HT1080 (cell line): ENCODE measurements at places on chromosomes 4 and X. TPM values are rescaled to one million over a fixed set of nuclear protein-coding genes. Genes with fewer than 3 reads are reported as not detected.

GRCh38 chr4:123838474-123838873 lies 441.9 kb downstream of the SPRY1 start:
- no peak for DNase-seq

- DNase-seq, result no peak
Observed at GRCh38 chrX:73977542-73978169, 326.3 kb upstream of the ZCCHC13 start.

- DNase-seq, result peak; percentile 24
Observed at GRCh38 chrX:130539721-130540321, 138.0 kb downstream of the RBMX2 start.

- DNase-seq, result no peak
Observed at GRCh38 chrX:40093586-40093985, 4.2 kb downstream of the BCOR start.

GRCh38 chr4:156559346-156559745 lies 412.3 kb downstream of the PDGFC start:
- no peak for DNase-seq

DNA sequence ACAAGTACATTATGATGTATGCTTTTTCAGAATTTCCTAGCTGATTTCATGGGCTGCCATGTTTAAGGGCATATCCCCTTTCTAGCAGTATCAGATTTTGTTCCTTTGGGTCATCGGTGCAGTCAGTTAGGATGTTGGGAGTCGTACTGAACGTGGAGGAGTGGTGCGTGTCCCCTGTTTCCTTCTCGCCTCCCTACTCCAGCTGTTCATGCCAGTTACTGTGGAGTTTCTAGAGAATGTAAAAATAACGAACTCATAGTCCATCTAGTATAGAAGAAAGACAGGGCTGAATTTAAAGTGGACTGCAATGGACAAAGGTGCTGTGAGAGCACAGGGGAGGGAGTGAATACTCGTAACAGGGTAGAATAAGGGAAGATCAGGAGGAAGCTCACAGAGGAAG lies 111.3 kb downstream of the CEP135 start:
- no peak for DNase-seq

GRCh38 chr4:185205697-185206342 lies 2.0 kb upstream of the CFAP97 start:
- no peak for DNase-seq

- peak; percentile 80 for DNase-seq
Observed at GRCh38 chr4:53055274-53055673, 193.2 kb downstream of the RASL11B start.

- no peak for DNase-seq
Observed at GRCh38 chr4:7831330-7831729, 108.3 kb downstream of the AFAP1 start.

DNA sequence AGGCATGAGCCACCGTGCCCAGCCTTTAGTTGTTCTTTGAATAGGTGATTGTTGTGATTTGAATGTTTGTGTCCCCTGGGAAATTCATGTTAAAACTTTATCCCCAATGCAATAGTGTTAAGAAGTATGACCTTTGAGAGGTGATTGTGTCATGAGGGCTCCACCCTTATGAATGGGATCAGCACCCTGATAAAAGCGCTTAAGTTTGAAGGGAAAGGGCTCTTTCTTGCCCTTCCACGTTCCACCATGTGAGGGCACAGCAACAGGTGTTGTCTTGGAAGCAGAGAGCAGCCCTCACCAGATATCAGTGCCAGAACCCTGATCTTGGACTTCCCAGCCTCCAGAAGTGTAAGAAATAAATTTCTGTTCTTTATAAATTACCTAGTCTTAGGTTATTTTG lies 33.7 kb upstream of the RP2 start:
- peak; percentile 10 for DNase-seq

GRCh38 chrX:10903523-10903922 lies 207.6 kb upstream of the HCCS start:
- no peak for DNase-seq

DNA sequence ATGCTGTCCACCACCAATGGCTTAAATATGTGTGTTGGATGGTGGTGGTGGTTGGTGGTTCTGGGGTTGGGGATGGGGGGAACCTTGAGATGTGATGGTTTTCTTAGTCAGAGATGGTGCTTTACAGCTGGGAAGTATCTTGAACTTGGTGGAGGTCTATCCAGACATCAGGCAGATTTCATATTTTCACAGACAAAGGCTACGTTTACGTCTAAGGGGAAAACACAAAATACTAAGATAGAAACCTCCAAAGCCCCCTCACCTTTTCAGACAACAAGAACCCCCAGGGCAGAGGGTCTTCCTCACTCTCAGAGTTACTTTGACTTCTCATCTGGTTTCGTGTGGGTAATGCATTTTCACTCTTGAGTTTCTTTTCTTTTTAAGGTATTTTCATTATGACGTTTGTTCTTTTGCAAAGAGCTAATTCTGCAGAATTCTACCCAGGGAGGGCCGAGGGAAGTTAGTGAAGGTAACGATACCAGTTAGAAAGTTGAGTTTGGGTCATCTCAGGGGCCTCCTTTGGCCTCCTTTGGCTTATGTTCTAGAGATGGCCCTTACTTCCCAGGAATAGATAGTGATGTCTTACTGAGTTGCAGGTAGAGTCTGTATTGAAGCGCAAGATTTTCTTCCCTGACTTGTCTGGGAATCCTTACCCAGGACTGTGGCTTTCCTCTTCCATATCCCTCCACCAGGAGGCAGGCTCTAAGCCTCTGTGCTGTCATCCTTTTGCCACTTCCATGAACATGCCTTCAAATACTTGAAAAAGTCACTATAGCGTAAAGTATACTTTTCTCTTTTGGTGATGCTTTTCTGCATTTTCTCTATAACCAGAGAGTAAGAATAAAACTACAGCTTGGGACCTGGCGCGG lies 31.9 kb downstream of the RHOH start:
- DNase-seq, result no peak

- no peak for DNase-seq
Observed at GRCh38 chrX:65993915-65994460, 45.9 kb downstream of the VSIG4 start.

DNA sequence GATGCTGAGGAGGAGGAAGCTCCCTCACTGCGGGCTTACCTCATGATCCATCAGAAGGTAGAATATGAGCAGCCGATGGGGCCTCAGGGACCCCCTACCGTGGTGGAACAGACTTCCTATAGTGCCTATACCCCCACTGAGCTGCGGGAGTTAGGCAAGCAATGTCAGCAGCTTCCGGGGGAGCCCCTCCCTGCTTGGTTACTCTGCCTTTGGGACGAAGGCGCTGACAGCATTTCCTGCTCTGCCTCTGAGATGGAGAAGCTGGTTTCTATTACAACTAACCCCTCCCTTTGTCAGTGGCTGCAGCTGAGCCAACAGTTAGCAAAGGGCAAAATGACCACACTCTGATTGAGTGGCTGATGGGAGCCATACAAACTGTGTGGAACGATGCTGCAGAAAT lies 430.7 kb downstream of the IDS start:
- DNase-seq, result peak; percentile 62

DNA sequence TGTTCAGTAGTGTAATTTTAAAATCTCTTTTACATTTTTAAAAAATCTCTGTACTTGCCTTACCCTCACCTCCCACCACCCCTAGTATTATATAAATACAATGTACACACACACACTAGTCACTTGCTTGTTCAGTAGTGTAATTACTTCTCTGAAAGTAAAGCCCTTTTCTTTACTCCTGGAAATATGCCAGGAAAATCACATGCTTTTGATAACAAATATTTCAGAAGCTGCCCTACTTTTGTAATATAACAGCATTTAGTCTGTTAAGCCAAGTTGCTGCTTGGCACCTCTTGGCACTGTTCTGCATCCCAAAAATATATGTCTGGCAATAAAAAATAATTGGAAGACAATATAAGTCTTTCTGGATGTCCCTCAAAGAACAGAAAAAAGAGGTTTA lies 172.8 kb upstream of the APOOL start:
- no peak for DNase-seq

GRCh38 chrX:98194036-98194435 lies 1310.3 kb downstream of the RPA4 start:
- no peak for DNase-seq

DNA sequence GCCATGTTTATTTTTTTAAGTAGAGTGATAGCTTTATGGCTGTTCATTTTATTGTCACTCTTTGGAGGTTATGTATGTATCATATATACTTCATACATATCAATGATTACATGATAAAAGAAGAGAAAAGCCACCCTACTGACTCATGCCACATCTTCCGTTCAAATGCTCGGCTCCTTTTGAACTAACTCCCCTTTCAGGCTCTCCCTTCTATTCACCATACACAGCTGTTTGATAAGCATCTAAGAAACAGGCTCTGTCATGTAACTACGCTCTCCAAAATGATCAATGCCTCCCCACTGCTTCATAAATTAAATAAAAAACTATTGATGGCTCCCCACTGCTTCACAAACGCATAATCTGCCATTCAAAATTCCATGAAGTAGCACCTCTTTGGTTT lies 89.4 kb downstream of the SEL1L3 start:
- DNase-seq, result no peak

- peak; percentile 30 for DNase-seq
Observed at GRCh38 chr4:4726051-4726450, 133.4 kb upstream of the MSX1 start.

The WDR17 gene
- total RNA-seq, result 0.77 and 1.1 TPM in 2 replicates

The SHROOM2 gene
- 2.1 and 3.2 TPM in 2 replicates for total RNA-seq

The USP51 gene
- total RNA-seq, result 0.57 and 0.58 TPM in 2 replicates

The JAKMIP1 gene
- 0.03 TPM in 1 of 2 replicates, not detected in the other for total RNA-seq

The GASK1B gene
- total RNA-seq, result 0.21 TPM in 1 of 2 replicates, not detected in the other

The TMEM150C gene
- total RNA-seq, result 1.9 TPM in 2 replicates

The AADAT gene
- total RNA-seq, result 8.9 and 9.6 TPM in 2 replicates
